ENCODE measurements at places on chromosomes 11 and 22.

- DNase-seq: no peak
Observed at GRCh38 chr11:21475276-21475675, 717.6 kb upstream of the ANO5 start.

DNA sequence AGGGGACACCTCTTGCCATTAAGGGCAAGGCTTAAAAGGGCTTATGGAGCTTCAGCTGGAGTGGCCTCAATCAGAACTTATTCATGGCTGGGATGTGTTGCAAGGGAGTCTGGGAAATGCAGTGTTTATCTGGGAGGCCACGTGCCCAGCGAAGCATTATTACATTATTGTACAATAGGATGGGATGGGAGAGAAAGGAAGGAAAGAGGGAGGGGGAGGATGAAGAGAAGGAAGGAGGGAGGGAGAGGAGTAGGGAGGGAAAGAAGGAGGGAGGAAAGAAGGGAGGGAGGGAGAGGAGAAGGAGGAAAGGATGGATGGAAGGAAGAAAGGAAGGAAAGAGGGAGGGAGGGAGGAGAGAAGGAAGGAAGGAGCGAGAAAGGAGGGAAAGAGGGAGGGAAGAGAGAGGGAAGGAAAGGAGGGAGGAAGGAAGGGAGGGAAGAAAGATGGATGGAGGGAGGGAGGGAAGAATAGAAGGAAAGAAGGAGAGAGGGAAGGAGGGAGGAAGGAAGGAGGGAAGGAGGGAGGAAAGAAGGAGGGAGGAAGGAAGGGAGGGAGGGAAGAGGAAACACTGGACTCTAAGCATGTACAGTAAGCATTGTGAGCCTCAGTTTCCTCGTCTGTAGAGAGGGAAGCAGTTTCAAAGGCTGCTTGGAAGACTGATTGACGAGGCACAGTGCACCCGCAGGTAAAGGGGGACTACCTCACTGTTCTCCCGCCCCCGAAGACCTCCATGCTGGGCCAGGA lies 62.2 kb downstream of the MYEOV start:
- no peak for DNase-seq

DNA sequence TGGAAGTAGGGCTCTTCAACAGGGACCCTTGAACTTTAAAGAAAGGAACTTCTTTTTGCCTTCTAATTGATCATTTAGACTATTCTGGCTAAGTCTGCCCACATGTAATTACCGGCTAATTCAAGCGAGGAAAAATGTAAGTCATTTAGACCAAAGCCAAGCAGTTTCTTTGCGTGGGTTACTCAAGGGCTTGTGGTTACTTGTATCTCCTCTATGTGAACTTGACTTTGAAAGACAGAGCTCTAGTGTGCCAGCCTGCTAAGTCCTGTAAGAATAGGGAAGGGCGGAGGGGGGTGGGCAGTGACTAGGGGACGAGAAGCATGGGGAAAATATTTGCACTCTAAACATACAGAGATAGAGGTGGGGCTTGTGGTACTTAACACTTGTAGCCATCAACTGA lies 145.2 kb upstream of the TEAD1 start:
- no peak for DNase-seq

GRCh38 chr11:96105944-96106343 lies 182.0 kb upstream of the MTMR2 start:
- no peak for DNase-seq

- no peak for DNase-seq
Observed at GRCh38 chr11:66428933-66429332, 8.1 kb downstream of the NPAS4 start.

- no peak for DNase-seq
Observed at GRCh38 chr11:14812757-14813156, 79.3 kb downstream of the CYP2R1 start.

- DNase-seq: no peak
Observed at GRCh38 chr11:37858398-37858797, 1260.4 kb upstream of the RAG2 start.

- no peak for DNase-seq
Observed at GRCh38 chr11:112968941-112969713, 7.9 kb downstream of the NCAM1 start.

DNA sequence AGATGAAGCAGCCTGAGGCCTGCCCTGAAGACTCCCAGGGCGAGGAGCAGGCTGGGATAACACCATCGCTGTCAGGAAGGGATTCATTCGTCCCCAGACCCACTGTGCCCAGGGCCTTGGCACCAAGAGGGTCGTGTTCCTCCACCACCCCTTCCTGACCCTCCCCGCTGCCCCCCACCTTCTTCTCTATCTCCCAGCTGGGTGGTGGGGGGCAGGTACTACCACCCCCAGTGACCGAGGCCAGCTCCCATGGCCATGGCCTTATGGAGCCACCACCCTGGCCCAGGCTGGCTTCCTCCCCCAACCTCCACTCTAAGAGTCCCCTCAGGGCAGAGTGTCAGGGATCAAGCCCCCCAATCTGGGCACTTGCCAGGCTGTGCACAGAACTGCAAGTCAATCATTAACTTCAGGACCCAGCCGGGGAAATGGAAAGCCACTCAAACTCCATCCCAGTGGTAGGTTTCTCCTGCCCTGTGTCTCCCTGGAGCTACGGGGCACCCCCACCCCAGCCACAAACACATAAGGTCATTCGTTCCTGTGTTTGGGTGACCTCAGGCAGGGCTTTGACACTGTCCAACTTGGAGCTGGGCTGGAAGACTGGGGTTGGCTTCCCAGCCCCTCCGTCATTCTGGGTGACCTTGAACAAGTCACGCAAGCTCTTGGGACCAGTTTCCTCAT lies 33.3 kb upstream of the WNT11 start:
- DNase-seq: no peak

DNA sequence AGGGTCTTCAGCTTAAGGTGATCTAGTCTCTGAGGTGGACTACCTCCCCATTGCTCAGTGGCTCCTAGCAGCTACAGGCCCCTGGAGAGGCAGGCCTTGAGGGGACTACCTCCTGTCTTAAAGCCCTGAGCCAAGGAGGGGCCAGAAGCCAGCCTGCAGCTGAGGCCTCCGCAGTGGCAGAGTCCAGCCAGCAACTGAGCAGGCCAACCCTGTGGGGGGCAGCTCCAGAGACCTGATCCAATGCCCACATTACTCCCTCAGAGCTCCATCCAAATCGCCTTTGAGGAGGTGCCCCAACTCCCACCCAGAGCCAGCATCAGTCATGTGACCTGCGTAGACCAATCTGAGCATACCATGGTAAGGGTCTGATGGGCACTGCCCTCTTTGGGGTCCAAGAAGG lies 2.7 kb downstream of the C2CD2L start:
- DNase-seq: no peak

Data from activated CD4-positive, alpha-beta T cell treated with anti-CD3 and anti-CD28 coated beads, Interleukin-2, amount 50 U/mL, for 1 hour (primary cell).